ENCODE measurements at places on chromosomes 5 and 9.
A peak's percentile ranks its signal among the peaks of the same experiment; 100 is the strongest.

DNA sequence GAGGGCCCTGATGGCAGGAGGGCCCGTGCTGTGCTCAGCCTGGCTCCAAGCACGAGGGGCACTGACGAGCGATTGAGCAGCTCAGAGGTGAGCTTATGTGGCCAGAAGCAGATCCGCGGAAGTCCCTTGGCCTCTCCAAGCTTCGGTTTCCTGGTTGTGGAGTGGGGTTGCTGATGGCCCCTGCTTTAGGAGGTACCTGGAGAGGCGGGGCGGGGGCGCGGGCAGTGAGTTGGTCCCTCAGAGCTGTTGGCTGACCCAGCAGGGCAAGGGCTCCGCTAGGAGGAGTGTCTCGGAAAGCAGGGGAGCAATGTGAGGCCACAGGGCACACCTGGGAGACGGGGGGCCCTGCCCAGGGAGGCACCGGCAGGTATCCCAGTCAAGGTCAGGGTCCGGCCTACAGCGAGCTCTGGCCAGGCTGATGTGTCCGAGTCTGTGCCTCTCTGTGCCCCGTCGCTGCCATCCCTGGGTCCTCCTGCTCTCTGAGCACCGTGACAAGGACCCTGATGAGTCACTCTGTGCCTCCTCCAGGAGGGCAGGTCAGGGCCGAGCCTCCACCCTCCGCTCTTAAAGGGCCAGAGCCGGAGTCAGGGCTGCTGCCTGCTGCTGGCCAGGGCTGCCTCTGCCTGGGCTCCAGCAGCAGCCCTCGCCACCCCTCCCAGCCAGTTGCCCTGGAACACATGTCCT, 14.8 kb downstream of the NCS1 start:
- H3K4me3 ChIP-seq, result no peak overlapping the region
- no peak for DNase-seq
- no peak overlapping the region for H3K27ac ChIP-seq
- no peaks in the 10 kb centered on the region for H3K36me3 ChIP-seq
- peaks cover 6% of the 10 kb centered on the region for H3K4me1 ChIP-seq

GRCh38 chr5:8814105-8814504, 731.8 kb downstream of the SEMA5A start:
- no peaks in the 10 kb centered on the region for H3K27me3 ChIP-seq
- no peaks in the 10 kb centered on the region for H3K36me3 ChIP-seq
- no peak overlapping the region for H3K27ac ChIP-seq
- H3K4me1 ChIP-seq, result no peaks in the 10 kb centered on the region
- H3K4me3 ChIP-seq, result no peak overlapping the region

- peaks cover 25% of the 10 kb centered on the region for H3K4me1 ChIP-seq
- H3K27me3 ChIP-seq, result no peaks in the 10 kb centered on the region
- DNase-seq, result peak; percentile 66
- H3K27ac ChIP-seq, result peak overlapping the region; percentile 57
- H3K36me3 ChIP-seq, result peaks cover 7% of the 10 kb centered on the region
- H3K4me3 ChIP-seq, result peak overlapping the region; percentile 13
These were observed 16.3 kb downstream of the NMRK1 start for GRCh38 chr9:75071530-75072122.

GRCh38 chr9:129479631-129480011, 141.3 kb downstream of the C9orf50 start:
- H3K36me3 ChIP-seq, result no peaks in the 10 kb centered on the region
- H3K27me3 ChIP-seq, result no peaks in the 10 kb centered on the region
- H3K27ac ChIP-seq, result no peak overlapping the region
- H3K4me3 ChIP-seq, result no peak overlapping the region
- no peak for DNase-seq
- peaks cover 16% of the 10 kb centered on the region for H3K4me1 ChIP-seq

GRCh38 chr9:18989865-18990264, 43.1 kb downstream of the SAXO1 start:
- H3K4me3 ChIP-seq, result no peak overlapping the region
- no peaks in the 10 kb centered on the region for H3K36me3 ChIP-seq
- H3K27ac ChIP-seq, result no peak overlapping the region
- no peaks in the 10 kb centered on the region for H3K27me3 ChIP-seq
- H3K4me1 ChIP-seq, result no peaks in the 10 kb centered on the region
- DNase-seq, result no peak

DNA sequence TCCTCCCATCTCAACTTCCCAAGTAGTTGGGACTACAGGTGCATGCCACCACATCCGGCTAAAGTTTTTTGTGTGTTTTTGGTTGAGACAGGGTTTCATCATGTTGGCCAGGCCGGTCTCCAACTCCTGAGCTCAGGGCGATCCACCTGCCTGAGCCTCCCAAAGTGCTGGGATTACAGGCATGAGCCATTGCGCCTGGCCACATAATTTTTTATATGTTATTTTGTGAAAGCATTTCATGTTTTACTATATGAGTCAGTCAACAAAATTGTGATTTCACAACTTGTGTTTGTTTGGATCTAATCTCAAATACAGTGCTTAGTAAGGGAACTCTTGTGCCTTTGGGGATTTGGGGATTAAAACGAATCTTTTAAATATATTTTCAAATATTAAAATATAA, 20.0 kb upstream of the FAM120AOS start:
- no peak overlapping the region for H3K4me3 ChIP-seq
- H3K4me1 ChIP-seq, result peaks cover 44% of the 10 kb centered on the region
- no peak for DNase-seq
- no peaks in the 10 kb centered on the region for H3K27me3 ChIP-seq

All from activated T-cell treated with anti-CD3 and anti-CD28 coated beads, Interleukin-2, amount 50 U/mL, for 72 hours (primary cell).